Stimulated activated CD4-positive, alpha-beta T cell treated with anti-CD3 and anti-CD28 coated beads, Interleukin-15, amount 100 ng/mL, for 48 hours (primary cell): ENCODE measurements at places on chromosomes 3 and 15.

GRCh38 chr3:185658504-185658912 is 72.4 kb downstream of the SENP2 start:
- DNase-seq: no peak

- no peak for DNase-seq
Observed at GRCh38 chr3:122982216-122983185, 45.1 kb downstream of the SEMA5B start.

GRCh38 chr15:45168751-45169551 is 18.8 kb downstream of the SHF start:
- DNase-seq: no peak

- no peak for DNase-seq
Observed at GRCh38 chr15:94363382-94363781, 132.0 kb downstream of the MCTP2 start.
